ENCODE measurements at places on chromosomes 6 and 20.
A peak's percentile ranks its signal among the peaks of the same experiment; 100 is the strongest.

GRCh38 chr6:45591890-45592289, 214.2 kb upstream of the SUPT3H start:
- DNase-seq = peak; percentile 10

DNA sequence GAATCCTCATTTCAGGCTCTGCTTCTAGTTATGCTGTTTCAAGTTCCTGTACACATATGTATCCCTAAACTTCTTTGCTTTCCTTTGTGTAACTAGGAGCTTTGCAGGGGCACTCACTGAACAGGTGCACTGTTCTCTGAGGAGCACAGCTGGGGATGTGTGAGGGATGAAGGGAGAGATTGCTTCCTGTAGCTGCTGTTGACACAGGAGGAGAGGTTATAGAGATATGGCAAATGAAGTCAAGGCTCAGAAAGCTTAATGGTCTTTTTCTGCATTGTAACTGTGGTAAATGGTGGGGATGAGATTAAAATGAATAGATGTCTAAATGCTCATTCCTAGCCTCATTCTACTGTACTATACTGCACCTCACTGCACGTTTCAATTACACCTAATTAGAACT, 454.3 kb downstream of the BTBD3 start:
- DNase-seq = no peak

- no peak for DNase-seq
Measured at GRCh38 chr6:151130329-151130728, 109.4 kb upstream of the AKAP12 start.

GRCh38 chr6:133951881-133952814, 876 bp upstream of the TBPL1 start:
- DNase-seq = peak; percentile 83

DNA sequence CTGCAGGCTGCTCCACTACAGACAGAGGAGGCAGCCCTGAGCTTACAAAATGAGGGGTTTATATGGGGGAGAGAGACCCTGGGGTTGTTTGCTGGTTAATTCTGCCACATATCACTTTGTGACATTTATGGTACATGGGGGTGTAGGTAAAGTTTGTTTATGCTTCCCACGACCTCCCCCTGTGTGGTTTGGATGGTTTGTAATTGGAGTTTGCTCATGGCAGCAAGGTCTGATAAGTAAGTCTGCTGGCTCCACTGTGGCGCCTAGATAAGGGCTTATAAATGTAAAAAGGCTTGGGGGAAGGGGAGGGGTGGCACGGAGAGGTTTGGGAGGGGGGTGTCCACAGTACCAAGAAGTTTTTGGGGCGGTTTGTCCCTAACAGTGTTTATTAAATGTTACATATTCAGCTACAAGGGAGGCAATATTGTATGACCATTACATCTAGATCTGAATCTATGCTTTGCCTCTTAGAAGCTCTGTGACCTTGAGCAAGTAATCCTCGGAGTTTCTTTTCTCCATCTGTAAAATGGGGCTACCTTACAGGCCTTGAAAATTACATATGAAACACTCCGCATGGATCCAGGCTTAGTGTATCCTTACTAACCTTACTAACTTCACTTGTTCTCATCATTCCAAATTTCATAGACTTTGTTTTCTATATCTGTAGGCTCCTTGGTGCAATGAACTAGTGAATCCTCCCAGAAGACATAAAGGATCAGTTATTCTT, 204.8 kb upstream of the NOX3 start:
- DNase-seq = no peak

GRCh38 chr6:28296520-28297060, 15.2 kb downstream of the PGBD1 start:
- no peak for DNase-seq

GRCh38 chr6:36069573-36069972, 42.0 kb downstream of the MAPK14 start:
- no peak for DNase-seq

- DNase-seq = no peak
Measured at GRCh38 chr6:75556240-75556639, 45.4 kb upstream of the SENP6 start.

DNA sequence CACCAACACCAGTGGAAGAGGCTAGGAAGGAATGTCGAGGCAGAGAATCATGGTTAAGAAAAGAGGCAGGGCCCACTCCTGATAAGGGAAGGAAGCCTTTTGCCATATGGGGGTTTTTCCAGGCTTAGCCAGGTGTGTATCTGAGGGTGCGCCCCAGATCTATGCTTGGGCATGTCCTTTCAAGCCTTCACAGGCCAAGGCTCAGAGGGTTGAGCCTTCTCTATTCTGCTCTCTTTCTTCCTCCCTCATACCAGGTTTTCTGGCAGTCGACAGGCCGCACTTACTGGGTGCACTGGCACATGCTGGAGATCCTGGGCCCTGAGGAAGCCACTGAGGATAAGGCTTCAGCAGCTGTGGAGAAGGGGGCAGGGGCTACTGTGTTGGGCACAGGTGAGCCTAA, 4.7 kb downstream of the CUL9 start:
- no peak for DNase-seq

- DNase-seq = no peak
Measured at GRCh38 chr6:42610416-42610815, 46.6 kb downstream of the UBR2 start.

GRCh38 chr6:4603291-4603690, 172.9 kb upstream of the CDYL start:
- no peak for DNase-seq

GRCh38 chr20:36919715-36920333, 31.7 kb downstream of the SAMHD1 start:
- peak; percentile 43 for DNase-seq

DNA sequence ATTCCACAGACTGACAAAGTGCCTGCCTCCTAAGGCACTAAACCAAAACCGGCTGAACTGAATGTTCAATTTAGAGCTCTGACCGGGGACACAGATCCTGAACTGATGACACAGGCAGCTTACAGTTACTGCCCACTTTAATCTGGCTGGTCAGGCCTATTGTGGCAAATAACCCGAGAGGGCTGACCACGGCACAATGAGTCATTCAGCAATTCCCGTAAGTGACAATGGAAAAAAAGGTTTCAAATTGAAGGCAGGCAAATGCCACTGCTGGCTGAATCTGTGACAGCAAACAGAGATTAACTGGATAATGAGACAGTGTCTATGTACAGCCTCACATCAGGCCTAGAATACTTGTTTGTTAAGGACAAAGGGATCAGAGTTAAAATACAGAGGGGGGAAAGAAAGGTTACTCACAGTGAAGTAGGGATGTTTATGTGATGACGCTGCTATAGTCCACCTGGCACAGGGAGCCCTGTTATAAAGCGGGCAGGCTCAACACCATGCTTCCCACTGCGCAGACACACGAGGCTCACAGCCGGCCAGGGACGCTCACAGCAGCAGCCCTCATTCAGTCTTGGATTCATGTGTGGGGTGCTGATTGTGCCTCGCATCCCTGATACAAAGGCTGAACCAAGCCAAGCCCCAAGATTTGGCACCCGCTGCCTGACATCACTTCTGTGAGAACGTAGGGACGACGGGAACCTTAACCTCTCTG, 54.4 kb downstream of the RTN4IP1 start:
- peak; percentile 39 for DNase-seq

DNA sequence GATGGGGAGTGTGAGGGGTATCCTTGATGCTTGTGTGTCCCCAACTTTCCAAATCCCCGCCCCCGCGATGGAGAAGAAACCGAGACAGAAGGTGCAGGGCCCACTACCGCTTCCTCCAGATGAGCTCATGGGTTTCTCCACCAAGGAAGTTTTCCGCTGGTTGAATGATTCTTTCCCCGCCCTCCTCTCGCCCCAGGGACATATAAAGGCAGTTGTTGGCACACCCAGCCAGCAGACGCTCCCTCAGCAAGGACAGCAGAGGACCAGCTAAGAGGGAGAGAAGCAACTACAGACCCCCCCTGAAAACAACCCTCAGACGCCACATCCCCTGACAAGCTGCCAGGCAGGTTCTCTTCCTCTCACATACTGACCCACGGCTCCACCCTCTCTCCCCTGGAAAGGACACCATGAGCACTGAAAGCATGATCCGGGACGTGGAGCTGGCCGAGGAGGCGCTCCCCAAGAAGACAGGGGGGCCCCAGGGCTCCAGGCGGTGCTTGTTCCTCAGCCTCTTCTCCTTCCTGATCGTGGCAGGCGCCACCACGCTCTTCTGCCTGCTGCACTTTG, at the start of gene TNF:
TSS of gene TNF (plus strand) at position 231 of the 567 bp plus-strand sequence. CDS start at position 408, 177 bp downstream.
- peak; percentile 10 for DNase-seq

- no peak for DNase-seq
Measured at GRCh38 chr20:5996765-5997164, 46.3 kb downstream of the MCM8 start.

GRCh38 chr6:119764927-119765681, 415.5 kb upstream of the MAN1A1 start:
- DNase-seq = no peak

DNA sequence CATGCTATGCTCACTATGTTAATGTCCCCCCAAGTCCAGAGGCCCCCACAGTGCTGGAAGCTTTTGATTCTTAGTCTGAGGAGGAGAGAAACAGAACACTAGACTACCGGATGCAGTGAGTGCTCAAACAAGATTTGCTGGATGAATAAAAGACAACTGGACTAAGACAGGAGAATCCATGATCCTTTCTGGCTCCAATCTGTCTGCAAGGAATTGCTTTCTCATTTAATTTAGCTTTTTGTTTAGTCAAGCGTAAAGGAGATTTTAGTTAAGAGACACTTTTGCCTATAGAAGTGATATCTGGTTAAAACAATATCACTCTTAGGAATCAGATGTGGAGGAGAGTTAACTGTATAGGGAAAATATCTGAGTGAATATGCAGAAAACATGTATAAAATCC, 13.5 kb downstream of the LYRM4 start:
- DNase-seq = no peak

DNA sequence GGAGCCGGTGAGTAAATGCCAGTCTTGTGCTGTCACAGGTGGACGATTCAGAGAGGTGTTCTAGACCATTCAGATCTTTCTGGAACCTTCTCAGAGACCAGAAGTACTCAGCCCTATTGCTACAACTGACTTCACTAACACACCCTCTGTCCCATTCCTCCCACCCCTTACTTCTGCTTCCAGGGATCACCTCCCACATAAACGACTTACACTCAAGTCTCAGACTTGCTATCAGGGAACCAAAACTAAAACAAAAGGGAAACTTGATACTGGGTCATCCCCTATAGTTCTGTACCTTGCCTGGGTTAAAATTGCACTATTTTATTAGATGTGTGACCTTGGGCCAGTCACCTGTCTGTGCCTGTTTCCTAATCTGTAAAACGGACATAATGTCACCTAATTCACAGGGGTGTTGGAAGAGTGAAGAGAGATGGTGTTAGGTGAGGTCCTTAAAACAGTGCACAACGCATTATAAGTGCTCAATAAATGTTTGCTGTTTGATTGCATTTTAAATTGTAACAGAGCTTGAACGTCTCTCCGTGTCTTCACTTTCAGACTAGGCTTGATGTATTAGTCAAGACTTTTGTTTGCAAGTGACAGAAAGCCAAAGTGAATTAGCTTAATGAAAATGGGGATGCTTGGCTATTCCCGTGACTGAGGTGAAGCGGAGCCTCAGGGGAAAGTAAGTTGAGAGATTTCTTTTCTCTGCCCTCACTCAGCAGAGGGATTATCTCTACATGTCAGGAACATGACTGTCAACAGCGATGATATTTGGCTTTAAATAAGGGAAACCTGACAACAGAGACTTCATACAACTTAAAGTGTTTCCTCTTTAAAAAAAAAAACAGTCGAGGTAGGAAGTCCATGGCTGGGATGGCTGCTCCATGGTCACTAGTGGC, 3.0 kb upstream of the SRXN1 start:
- DNase-seq = no peak

- no peak for DNase-seq
Measured at GRCh38 chr6:160959726-160960435, 31.7 kb upstream of the MAP3K4 start.

DNA sequence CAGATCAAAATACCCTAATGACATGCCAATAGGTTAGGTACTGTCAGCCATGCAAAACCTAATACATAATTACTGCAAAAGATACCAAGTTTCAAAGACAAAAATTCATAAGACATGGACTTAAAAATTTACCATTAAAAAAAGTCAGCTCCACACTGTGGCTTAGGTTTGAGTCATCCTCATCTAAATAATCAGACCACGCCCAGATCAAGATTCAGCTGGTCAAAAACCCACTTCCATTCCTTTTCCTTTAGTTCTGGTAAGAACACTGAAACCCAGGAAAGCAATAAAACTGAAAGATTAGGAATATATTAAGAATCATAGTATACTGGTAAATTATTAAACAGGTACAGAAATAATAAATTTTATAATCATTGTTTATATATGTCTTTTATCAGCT, 81.0 kb upstream of the ASF1A start:
- no peak for DNase-seq

GRCh38 chr20:3553663-3554062, 82.8 kb downstream of the ATRN start:
- no peak for DNase-seq

- no peak for DNase-seq
Measured at GRCh38 chr6:15509335-15509933, 153.4 kb downstream of the DTNBP1 start.

DNA sequence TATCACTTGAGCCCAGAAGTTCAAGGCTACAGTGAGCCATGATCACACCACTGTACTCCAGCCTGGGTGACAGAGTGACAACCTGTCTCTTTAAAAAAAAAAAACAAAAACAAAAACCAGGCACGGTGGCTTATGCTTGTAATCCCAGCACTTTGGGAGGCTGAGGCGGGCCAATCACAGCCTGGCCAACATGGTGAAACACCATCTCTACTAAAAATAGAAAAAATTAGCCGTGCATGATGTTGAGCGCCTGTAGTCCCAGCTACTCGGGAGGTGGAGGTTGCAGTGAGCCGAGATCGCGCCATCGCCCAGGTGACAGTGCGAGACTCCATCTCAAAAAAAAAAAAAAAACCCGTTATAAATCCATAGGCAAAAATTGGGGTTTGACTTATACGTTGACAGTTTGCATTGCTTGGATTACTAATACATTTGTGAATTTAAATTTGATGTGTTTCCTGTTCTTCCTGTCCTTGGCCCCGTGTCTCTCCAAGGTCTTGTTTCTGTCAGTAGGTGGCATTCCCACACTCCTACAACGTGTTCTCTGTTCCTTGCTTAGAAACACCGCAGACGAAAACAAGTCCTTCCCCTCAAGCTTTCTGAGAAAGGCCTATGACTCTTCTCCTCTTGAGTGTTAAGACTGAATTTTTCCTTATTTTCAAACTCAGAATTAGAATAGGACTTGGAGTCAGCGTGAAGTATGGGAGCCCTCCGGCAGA, 147.0 kb downstream of the DTNBP1 start:
- DNase-seq = no peak

- peak; percentile 43 for DNase-seq
Measured at GRCh38 chr6:106377061-106377540, 16.6 kb downstream of the CRYBG1 start.

DNA sequence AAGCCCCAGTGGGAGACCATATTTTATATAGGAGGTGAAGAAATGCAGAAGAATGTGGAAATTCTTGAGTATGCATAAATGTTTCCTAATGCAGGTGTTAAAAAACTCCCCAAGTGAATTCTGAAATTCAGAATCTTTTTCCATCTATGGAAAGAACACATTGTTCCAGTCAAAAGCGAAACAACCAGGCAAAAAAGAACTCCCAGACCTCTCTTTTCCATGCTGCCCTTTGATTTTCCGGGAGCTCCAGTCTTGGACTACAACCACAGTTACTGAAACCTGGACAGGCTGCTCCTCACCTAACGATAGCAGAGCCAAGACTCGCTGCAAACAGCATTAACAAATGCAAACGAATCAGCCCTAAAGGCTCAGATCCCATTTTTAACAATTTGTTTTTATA, 108.7 kb upstream of the CNKSR3 start:
- no peak for DNase-seq

Data from kidney glomerular epithelial cell (primary cell).